ENCODE measurements at places on chromosomes 1 and 21. TPM values are rescaled to one million over a fixed set of nuclear protein-coding genes. Genes with fewer than 3 reads are reported as not detected.
A peak's percentile ranks its signal among the peaks of the same experiment; 100 is the strongest.

BRDT gene
- not detected for total RNA-seq

CRYAA gene
- not detected for total RNA-seq

DUSP10 gene
- total RNA-seq: 5.3 TPM

DNA sequence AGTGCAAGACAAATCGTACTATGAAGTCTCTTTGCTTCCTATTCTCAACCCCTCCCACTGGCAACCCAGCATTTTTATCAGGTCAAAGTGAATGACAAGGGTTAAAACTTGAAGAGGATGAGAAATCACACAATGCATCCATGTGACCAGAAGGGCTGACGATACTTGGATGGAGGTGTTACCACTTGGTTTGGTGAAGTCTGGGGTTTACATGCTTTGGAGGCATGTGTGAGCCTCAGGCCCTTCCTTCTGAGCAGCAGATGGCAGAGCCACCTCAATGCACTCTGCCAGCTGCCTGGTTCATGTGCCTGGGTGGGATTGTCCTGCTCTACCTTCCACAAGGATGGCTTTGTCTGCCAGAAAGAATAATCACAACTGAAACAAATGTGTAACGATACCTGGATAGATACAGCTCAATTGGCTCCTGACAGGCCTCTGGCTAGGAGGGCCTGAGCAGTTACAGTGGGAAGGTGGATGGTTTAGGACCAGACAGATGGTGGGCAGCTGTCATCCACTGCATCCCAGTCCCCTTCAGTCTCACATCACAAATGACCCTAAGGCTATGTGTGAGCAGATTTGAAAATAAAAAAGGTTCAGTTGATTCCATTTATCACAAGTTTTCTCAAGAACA, 51.5 kb upstream of the CNIH3 start:
- DNase-seq: no peak

DNA sequence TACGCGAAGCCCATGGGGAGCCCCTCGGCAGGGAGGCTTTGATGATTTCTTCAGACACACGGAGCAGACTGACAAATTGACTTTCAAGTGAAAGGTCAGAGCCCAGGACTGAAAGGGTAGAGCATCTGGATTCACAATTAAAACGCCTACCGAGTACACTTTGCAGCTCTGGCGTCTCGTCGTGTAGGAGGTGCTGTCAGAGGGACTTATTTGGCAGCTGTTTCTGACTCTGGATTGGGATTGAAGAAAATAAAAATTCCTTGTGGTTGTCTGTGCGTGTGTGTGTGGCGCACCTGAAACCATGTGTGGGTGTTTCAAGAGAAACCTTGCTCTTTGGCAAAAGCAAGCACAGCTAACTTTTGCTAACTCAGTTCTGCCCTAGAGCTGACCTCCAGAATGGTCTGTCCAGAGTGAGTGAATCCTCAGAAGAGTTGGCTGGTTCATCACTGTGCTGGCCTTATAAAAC, 348.7 kb downstream of the HLX start:
- peak; percentile 50 for DNase-seq

Data from kidney (tissue), 22 donors.